ENCODE measurements at places on chromosomes 6 and 20.

DNA sequence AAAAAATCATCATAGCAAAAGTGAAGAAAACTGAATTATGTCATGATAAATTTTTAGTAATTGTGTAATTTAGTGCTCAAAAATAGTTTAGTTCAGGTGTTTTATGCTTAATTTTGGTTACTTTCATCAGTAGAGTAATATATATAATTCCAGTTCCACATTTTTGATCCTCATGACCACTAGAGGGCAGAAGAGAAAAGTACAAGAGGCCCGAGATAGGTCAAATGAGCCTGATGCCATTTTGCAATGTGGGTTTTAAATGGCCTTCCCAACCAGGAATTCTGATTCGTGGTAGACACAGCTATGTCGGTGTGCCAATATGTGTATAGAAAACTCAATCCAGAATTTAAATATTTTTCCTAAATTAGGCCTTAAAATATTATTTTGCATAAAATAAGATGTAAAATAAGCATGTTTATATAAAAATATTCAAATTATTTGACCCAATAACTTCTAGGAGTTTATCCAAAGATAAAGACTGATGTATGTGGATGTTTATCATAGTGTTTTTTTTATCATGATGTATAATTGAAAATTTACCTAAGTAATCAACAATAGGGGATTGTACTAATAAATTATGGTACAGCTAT lies 159.7 kb upstream of the RPS6KA2 start:
- no peak for DNase-seq

- DNase-seq, result no peak
These were observed 3.4 kb downstream of the SERAC1 start for GRCh38 chr6:158164579-158165170.

GRCh38 chr6:20058912-20059311 lies 153.4 kb downstream of the MBOAT1 start:
- DNase-seq, result no peak

- no peak for DNase-seq
These were observed 28.8 kb downstream of the TFAP2D start for GRCh38 chr6:50742161-50742560.

GRCh38 chr6:15929685-15930084 lies 199.2 kb upstream of the MYLIP start:
- DNase-seq, result no peak

GRCh38 chr20:4449957-4450715 lies 271.6 kb upstream of the PRND start:
- no peak for DNase-seq

DNA sequence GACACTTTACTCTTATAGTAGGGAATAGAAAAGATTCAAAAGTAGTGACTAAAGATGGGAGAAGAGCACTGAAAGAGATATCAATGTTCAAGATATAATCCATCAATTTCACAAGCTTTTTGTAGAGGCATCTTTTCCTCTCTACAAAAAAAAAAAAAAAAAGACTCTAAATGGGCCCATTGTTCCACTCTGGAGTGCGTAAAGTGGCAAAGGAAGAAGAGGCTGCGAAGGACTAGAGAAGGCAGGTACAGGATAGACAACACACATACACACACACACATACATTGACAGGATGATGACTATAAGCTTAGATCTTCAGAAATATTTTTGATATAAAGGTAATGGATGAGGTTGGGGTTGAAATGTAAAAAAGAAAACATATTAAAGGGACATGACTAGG lies 157.6 kb downstream of the HIVEP2 start:
- no peak for DNase-seq

GRCh38 chr20:54345301-54345724 lies 130.1 kb upstream of the DOK5 start:
- no peak for DNase-seq

DNA sequence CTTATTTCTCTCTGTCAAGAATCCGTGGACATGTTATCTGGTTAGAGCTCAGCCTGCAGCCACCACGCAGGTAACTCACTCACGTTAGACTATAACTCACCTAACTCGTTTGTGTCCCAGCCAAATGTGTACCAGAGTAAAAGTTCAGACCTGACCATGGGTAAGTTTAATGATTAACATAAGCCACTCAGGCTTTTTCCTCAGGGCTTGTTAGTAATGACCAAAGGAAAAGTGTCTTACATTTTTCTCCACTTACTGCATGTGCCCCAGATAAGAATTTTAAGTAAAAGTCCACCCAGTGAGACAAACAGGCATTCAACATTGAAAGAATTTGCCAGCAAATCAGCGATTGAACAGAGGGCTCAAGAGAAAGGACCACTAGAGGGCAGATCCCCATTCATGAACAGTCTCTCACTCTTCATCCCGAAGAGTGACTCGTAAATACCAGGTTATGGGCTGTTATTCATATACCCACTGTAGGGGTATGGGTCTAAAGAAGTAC lies at the start of gene PKHD1:
TSS of gene PKHD1 (minus strand) at position 116 of the 502 bp plus-strand sequence. CDS start 2,680 bp downstream, outside the sequence.
- DNase-seq, result no peak

GRCh38 chr6:155273431-155273830 lies 9.6 kb downstream of the CLDN20 start:
- no peak for DNase-seq

GRCh38 chr6:74631564-74631963 lies 574.3 kb downstream of the COL12A1 start:
- no peak for DNase-seq

- no peak for DNase-seq
These were observed 78.9 kb downstream of the THBS2 start for GRCh38 chr6:169174516-169175359.

- DNase-seq, result no peak
These were observed 399.5 kb downstream of the QKI start for GRCh38 chr6:163813979-163814493.
